ENCODE measurements at places on chromosomes 11 and 22. TPM values are rescaled to one million over a fixed set of nuclear protein-coding genes. Genes with fewer than 3 reads are reported as not detected.
A peak's percentile ranks its signal among the peaks of the same experiment; 100 is the strongest.

DNA sequence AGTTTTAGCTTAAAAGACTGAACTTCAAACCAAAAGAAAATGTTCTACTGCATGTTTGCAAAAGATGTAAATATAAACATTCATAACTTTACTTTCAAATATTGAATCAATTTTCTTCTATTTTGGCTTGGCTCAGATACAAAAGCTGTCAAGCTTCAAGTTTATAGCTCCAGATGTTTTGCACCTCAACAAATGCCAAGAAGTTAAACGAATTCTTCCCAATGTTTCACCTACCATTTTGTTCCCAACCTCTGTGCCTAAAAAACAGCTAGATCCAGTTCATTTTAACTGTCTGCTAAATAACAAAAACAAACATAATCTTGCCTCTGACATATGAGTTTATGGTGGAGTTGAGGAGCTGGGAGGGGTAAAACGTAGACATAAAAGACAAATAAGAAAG lies 76.5 kb downstream of the RAB30 start:
- DNase-seq, result no peak

GRCh38 chr22:21857481-21857914 lies 9.9 kb downstream of the MAPK1 start:
- no peak for DNase-seq

DNA sequence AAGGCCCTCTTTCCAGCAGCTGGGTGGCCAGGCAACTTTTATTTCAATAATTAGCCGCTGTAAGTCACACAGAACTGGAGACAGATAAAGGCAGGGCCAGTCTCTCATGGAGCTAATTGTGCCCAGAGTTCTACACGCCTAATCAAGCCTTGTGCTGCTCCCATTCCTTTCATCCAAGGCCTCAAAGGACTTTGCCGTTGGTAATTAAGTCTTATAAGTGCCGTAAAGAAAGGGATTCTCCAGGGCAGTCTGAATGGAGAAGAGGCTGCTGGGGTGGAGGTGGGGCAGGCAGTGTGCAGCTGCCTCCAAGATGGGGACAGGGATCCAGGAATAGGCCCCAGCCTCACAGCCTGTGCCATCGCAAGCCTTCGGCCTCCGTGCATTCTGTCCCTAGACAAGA lies 357.9 kb downstream of the TENM4 start:
- no peak for DNase-seq

DNA sequence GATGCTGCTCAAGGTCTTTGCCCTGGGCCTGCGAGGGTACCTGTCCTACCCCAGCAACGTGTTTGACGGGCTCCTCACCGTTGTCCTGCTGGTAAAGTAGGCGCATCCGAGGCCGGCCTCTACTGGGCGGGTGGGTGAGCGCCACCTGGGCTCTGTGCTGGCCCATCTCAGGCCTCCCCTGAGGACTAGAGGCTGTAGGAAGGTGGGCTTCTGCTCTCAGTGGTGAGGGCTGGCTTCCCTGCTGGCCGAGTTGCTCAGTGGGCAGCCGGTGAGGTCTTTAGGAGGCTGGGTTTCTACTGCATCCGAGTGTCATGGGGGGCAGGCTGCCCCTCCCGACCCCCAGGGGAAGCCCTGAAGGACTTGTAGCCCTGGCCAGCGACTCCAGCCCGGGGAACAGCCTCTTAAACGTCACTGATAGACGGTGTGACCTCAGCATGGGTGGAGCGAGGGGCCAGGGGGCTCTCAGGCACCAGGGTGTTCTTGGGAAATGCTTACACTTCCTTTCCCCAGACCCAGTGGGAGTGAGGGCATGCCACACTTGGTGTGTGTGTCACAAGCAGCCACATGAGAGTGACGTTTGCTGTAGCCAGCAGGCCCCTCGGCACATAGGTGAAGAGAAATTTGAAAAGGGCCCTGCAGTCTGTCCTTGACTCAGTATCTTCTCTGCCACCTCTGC lies 30.3 kb downstream of the TPCN2 start:
- DNase-seq, result no peak

GRCh38 chr22:46363611-46364321 lies 28.3 kb downstream of the TRMU start:
- no peak for DNase-seq

GRCh38 chr22:37805810-37806277 lies 1.9 kb upstream of the GCAT start:
- no peak for DNase-seq

DNA sequence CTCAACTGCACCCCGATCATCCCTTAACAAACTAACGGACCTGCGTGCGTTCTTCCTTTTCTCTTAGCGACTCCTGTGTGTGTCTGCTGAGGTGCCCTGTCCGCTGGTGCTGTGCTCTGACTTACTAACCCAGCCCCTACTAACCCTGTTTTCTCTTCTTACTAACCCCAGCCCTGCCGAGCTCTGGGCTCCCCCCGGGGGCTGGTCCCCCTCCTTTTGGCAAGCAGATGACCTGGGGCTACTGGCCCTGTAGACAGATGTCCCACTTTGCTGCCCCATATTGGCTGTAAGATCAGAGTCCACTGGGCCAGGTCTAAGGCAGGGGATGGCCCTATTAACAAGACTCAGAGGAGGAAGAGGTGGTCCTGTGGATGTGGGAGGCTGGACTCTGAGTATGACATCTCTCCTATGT lies 14.7 kb downstream of the MIAT start:
- DNase-seq, result no peak

- no peak for DNase-seq
These were observed 86.0 kb upstream of the IZUMO1R start for GRCh38 chr11:94218372-94218771.

DNA sequence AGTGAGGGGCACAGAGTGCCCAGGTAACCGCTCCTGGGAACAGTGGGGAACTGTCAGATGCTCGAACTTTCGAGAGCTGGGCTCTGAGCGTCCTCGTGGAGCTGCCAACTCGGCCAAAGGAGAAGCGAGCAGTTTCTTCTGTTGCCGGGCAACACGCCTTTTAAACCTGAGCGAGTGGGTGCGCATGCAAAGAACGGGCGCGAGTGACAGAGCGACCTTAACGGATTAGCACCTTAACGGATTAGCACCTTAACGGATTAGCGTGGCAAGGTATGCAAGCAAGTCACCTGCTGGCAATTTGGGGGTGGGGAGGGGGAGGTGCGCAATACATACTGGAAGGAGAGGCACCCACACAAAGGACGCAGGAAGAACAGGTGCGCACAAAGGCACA lies 61.8 kb upstream of the PRODH start:
- no peak for DNase-seq

DNA sequence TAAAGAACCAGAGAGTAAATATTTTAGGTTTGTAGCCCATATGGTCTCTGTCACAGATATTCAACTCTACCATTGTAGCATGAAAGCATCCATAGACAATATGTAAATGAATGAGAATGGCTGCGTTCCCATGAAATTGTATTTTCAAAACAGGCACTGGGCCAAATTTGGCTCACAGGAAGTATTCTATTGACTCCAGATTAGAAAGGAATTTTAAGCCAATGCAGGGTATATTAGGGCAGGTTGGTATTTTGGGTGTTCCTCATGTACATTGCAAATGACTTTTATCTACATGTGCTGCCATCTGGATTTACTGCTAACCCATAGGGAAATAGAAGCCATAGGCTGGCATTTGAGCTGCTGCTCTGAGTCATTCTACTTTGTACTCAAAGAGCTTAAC lies 35.1 kb upstream of the PDGFD start:
- DNase-seq, result no peak

DNA sequence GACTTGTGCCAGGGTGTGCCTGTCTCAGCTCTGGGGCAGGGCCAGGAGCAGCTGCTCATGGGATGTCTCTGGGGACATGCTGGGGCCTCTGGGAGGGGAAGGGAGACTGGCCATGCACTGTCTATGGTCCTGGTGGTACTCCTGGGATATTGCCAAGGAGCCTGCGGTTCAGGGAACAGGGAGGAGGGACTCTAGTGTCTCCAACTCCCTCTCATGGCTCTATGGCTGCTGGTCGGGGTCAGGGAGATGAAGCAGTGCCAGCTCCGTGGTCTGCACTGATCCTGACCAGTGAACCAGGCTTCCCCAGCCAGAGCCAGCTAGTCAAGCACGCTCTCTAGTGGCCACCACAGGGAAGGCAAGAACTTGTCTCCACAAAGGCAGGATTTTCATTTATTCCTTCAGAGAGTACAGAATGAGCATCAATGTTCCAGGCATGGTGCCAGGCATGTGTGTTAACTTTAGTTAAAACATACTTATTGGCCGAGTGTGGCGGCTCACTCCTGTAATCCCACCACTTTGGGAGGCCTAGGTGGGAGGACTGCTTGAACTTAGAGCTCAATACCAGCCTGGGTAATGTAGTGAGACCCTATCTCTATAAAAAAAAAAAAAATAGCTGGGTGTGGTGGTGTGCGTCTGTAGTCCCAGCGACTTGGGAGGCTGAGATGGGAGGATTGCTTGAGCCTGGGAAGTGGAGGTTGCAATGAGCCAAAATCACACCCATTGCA lies 2.5 kb upstream of the BEST1 start:
- DNase-seq, result peak; percentile 88

- DNase-seq, result no peak
These were observed 14.7 kb downstream of the MGAT3 start for GRCh38 chr22:39471381-39472141.

DNA sequence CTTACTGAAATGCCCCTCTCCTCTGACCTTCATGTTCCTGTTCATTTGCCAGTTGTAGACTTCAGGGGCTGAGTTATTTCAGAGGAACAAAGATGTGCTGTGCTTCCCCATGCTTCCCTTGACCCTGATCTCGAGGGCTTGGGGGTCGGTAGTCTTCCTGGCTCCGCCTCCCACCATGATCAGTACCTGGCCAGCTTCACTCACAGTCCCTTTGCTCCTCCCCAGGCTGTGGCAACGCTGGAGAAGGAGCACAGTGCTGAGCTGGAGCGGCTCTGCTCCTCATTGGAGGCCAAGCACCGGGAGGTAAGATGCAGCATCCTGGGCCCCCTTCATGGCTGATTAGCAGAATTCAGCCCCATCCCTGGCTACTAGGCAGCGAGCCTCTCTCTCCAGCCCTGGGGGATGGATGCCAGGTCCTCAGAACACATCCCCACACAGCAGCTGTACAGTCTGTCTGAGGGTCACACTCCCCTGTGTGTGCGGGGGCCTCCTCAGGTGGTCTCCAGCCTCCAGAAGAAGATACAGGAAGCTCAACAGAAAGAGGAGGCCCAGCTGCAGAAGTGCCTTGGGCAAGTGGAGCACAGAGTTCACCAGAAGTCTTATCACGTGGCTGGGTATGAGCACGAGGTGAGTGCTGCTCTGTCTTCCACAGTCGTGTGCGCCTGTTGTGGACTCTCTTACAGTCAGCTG lies 64.5 kb downstream of the CEP164 start:
- no peak for DNase-seq

GRCh38 chr11:14956111-14956510 lies 16.0 kb downstream of the CALCA start:
- no peak for DNase-seq

DNA sequence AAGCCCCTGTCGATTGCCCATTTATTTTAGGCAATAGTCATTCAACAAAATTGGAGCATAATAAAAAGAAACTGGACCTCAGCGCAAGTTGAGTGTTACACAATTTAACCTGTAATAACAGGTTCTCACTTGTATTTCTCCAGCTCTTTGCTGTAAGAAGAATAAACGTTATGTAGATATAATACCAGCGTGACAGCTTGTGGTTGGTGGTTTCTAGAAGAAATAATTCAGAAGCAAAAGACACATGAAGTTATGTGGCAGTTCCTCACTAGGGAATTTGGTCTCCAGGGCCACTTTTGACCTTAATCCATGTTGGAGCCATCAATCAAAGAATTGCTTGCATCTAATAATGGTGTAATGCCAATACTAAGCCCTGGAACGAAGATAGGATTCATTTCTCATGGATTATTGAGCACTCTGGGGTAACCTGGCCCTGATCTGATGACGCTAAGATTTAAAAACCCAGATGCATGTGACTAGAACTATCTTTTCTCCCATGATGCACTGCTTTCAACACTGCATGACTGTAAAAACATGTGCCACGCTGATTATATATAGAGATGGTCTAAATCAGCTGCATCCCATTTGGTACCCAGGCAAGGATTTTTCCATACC lies 129.7 kb upstream of the LDLRAD3 start:
- no peak for DNase-seq

DNA sequence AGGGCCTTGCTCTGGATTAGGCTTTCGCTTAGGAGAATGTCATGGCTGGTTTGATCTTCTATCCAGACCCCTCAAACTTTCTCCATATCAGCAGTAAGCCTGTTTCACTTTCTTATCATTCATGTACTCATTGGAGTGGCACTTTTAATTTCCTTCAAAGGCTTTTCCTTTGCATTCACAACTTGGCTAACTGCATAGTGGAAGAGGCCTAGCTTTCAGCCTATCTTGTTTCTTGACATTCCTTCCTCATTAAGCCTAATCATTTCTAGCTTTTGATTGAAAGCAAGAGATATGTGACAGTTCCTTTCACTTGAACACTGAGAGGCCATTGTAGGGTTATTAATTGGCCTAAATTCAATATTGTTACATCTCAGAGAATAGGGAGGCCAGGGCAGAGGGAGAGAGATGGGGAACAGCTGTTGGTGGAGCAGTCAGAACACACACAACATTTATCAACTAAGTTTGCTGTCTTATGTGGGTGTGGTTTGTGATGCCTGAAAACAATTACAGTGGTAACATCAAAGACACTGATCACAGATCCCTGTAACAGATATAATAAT lies 37.7 kb upstream of the APOBEC3A start:
- DNase-seq, result no peak

DNA sequence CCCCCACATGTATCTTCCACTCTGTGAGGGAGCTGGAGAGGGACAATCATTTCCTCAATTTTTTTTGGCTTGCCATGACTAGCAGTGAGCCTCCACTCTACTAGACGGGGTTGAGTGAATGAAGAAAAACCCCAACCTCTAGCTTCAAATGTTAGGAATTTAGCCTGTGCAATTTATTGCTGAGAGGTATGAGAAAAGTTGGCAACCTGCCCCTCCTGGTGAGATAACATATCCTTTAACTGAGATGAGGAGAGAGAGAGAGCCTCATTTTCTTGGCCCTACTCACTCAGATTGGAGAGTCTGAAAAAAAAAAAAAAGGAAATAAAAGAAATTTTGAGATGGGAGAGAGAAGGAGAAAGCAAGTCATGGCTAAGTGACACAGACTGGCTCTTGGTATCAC lies 218.2 kb upstream of the CARD18 start:
- DNase-seq, result no peak

DMC1 gene
- total RNA-seq, result 20.8 TPM

RIMBP3B gene
- 0.64 TPM for total RNA-seq

POTEH gene
- not detected for total RNA-seq

SLCO2B1 gene
- total RNA-seq, result not detected

YIF1A gene
- 120 TPM for total RNA-seq

IFT27 gene
- 6.3 TPM for total RNA-seq

NLRP14 gene
- total RNA-seq, result not detected

KBTBD4 gene
- total RNA-seq, result 25.3 TPM

SGSM1 gene
- total RNA-seq, result not detected

EXPH5 gene
- total RNA-seq, result 5.5 TPM

KCNJ5 gene
- total RNA-seq, result 0.29 TPM

EIF3L gene
- 345 TPM for total RNA-seq

CNGA4 gene
- not detected for total RNA-seq

SERHL2 gene
- total RNA-seq, result 1.5 TPM

SCUBE1 gene
- total RNA-seq, result not detected

C11orf87 gene
- not detected for total RNA-seq
